HFFc6 (cell line): ENCODE measurements at places on chromosomes 3 and 15.

DNA sequence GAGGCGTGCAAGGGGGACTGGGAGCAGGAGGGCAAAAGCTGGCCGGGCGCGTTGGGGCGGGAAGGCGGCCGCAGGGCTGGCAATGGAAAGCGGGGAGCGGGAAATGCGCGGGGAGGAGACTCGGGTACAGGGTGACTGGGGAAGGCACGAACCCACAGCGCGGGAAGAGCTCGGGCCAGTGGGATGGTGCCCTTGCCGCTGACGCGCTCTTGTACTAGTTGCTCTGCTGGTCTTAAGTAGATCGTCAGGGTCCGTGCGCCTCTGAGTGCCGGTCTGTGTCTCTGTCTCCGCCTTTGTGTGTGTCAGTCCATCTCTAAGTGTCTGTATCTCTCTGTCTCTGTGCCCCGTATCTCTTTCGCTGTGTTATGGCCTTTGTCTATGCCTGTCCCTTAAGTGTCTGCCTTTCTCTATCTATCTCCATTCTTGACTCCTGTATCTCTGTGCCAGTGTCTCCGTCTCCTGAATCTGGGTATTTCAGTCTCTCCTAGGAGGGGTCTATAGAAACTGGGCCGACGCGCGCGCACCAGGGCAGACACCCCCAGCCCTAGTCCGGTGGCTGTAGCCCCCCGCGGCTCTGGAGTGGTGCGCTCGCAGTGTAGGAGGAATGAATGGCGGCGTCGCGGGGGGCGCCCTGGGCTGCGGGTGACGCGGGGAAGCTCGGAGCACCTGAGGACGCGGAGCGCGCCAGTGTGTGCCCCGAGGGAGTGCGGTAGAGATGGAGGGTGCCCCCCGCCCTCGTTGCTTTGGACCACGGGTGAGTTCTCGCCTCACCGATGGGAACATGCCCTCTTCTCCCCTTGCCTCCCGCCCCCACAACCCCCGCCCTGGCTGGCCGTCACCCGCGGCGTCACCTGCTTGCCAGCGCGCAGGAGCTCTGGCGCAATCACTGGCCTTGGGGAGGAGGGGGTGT is 756 bp upstream of the CAMK2N2 start:
- DNase-seq = no peak

GRCh38 chr3:125123451-125124305 is 67.9 kb upstream of the HEG1 start:
- DNase-seq = peak; percentile 75

GRCh38 chr3:152377184-152377570 is 108.4 kb downstream of the MBNL1 start:
- no peak for DNase-seq

GRCh38 chr3:104411757-104412156 is 955.0 kb upstream of the ALCAM start:
- DNase-seq = no peak

DNA sequence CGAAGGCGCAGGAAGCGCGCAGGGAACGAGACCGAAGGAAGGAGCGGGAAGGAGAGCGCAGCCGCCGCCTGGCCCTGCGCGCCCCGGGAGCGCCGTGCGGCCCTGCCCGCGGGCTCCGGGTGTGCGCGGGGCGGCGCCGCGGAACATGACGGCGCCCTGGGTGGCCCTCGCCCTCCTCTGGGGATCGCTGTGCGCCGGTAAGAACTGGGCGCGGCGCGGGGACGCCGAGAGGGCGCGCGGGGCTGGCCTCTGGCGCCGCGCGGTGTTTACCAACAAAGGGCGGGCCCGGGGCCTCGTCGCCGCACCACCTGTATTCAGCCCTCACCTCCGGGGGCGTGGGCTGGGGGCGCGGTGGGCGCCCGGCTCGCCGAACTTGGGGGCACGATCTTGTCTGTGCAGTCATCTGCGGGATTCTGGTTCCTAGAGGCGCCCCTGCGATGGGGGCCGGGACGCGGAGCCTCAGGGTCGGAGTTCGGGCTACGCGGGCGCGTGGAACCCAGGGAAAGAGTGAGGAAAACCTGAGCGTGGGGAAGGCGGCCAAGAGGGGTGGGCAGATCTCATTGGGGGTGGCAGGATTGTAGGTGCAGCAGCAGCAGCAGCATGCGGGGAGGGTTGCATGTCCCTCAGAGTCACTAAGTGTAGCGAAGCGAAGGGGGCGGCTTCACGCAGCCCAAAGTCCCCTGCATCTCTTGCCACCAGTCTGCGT is 641 bp downstream of the ACVR2B start:
- DNase-seq = no peak

GRCh38 chr3:115834068-115834467 is 210.8 kb downstream of the GAP43 start:
- DNase-seq = peak; percentile 78
